ENCODE measurements at places on chromosomes 12 and 14.

DNA sequence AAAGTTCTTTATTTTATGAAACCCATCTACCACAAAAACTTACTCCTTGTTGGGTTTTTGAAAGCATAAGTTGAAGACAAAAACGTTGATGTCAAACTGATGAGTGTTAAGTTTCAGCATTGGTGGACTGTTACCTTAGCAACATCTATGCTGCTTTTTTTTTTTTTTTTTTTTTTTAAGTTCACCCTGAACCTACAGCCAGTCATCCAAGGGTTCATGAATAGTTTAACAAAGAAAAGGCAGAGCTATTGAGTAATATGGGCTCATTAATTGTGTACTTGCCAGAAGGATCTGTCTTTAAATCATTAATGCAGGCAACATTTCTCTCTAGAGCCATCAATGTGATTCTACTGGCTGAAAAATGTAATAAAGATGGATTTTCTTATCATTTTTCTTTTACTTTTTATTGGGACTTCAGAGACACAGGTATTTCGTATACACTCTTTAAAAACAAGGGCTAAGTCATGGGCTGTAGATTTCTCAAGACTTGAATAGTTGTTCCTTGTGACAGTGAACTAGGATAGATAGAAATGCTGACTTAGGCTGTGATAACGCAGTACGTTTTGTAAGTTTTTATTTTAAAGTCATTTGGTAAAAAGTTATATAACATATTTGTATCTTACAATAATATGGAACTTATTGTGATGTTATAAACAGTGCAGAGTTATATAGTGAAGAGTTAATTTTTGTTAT, at the start of gene PTPRQ:
TSS of gene PTPRQ (plus strand) at position 262 of the 693 bp plus-strand sequence. CDS start at position 373, 111 bp downstream.
- no peak for DNase-seq

DNA sequence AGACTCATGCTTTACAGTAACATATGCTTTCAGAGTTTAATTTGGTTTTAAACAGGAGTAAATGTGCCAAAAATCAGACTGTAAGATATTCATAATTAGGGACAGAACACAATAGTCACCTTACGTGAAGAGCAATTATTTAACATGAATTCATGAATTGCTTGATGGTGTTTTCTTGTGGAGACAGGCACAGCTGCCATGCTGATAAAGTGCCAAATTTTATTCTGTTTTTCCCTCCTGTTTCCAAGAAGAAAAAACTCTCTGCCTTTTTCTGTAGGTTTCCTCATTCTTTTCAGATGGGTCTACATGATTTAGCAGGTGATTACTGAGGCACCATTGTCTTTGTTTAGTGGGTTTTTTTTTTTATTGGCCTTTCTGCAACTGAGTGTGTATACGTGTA, 80.1 kb downstream of the C12orf42 start:
- DNase-seq, result no peak

- no peak for DNase-seq
Measured at GRCh38 chr14:59918824-59919569, 947 bp upstream of the LRRC9 start.

- DNase-seq, result no peak
Measured at GRCh38 chr12:728781-729180, 23.6 kb upstream of the WNK1 start.

DNA sequence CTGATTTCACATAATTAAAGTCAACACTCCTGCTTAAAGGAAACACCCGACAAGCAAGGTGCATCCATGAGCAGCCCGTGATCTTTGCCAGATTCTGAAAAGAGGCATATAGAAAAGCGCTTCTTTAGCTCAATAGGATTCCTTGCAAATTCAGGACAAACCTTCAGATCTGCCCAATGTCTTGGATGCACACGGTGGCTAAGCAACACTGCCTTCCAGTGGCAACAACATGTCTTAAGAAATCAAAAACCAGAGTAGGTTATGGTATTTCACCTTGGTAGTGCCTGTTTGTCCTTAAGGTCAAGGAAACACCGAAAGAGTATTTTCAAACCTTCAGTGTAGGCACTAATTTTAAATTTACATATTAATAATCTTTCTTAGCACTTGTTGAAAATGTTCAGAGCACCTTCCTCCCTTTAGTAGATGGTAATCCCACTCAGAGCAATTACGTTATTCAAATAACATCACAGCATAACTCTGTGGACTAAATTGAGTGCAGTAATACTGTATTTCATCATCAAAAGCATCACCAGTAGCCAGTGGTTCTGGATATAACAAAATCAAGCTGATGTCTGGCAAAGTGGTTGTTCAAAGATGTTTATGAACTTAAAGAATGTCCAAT, 58.0 kb upstream of the CDKN3 start:
- no peak for DNase-seq

DNA sequence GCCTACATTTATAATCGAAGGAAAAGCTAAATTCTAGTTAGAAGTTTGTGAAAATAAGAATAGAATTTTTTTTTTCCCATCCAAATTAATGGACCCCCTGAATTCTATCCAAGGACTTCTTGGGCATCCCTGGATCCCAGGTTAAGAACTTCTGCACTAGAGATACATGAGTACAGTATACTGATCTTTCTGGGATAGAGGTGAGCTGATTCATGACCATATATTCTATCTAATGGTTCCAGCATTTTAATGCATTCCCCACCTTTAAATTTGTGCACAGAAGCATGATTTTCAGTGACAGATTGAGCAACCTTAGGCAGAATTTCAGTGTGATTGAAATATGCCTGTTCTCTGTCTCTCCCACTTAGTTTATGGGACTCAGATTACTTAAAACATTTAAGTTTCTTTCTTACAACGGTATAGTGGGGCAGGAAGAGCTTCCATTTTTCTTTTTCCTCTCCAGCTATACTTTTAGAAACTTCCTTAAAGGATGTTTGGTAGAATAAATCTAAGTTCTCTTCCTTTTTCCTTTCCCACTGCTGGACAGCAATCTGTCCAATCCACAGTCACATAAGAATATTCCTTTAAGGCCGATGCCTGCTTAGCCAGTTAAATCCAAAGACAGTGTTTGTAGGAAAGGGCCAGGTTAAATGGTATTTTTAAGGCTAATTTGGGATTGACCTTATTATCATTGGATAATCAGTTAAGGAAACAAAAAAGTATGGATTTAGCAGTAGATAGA, 6.7 kb downstream of the MDM2 start:
- DNase-seq, result no peak

GRCh38 chr14:101635749-101636560, 74.7 kb downstream of the DIO3 start:
- no peak for DNase-seq

DNA sequence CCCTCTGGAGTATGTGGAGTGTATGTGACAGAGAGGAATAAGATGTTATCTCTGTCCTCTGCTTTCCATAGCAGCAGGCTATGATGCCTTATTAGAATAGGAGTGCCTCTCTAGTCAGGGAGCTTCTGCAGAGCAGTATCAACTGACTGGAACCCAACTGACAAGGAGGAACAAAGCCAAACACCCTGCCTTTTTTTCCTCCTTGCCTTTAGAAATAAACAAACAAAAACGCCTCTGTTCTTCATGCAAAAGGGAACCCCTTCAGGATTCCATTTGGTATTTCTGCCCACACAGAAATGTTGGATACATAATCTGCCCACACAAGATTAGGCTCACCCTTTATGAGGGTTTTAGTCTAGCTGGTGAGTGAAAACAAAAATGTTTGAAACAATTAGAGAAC, 50.3 kb downstream of the VRK1 start:
- DNase-seq, result no peak

- DNase-seq, result no peak
Measured at GRCh38 chr14:91416744-91417119, 888 bp downstream of the CCDC88C start.

DNA sequence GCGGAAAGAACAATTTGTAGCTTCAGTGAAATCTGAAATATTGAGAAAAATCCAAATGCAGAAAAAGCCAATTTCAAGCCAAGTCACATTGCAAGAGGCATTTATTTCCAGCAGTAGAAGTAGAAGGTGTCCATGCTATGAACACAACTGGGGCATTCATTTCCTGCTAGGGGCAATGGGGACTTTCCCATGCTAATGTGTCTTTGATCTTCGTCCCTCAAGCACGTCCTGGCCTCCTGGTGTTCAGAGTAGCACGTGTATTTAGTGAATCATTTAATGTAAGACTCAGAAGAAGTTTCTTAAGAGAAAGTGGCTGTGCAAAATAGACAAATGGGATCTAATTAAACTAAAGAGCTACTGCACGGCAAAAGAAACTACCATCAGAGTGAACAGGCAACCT, 267.9 kb downstream of the TMEM132C start:
- DNase-seq, result no peak
